Epithelial cell of esophagus (primary cell): ENCODE measurements at places on chromosomes 3 and 15.

DNA sequence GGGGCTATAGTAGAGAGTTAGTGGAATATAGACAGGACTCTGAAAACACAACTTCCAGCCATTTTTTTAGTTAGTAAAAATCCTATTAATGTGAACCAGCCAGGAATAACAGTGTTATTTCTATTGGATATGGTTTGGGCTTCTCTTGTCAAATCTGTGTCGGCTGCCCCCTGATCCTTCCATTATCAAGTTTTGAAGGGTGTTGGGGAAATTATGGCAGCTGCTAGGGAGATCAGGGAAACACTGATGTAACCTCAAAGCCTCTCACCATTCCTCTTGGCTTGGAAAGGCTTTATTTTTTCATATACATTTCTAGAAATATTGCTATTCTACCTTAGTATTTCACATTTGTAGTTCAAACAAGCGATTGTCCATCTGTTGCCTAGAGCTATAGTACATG lies 293.7 kb upstream of the TPRG1 start:
- DNase-seq, result no peak

DNA sequence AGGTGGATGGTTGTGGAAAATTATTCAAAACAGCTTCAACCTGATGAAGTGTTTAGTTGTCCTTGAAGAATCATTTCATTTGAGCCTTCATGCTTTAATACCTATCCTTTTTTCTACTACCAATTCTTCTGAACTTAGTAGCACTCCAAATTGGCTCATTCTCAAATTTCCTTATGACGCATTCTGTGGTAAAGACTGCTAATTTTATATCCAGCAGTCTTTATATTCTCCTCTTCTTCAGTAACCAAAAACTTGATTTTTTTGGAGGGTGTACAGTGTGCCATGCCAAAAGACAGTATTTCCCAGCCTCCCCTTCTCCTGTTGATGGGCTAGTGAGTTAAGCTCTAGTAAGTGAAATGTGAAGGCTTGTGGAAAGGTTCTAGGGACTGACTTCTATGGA lies 25.2 kb downstream of the CGNL1 start:
- DNase-seq, result no peak

GRCh38 chr15:68697711-68698690 lies 119.2 kb downstream of the CORO2B start:
- no peak for DNase-seq

DNA sequence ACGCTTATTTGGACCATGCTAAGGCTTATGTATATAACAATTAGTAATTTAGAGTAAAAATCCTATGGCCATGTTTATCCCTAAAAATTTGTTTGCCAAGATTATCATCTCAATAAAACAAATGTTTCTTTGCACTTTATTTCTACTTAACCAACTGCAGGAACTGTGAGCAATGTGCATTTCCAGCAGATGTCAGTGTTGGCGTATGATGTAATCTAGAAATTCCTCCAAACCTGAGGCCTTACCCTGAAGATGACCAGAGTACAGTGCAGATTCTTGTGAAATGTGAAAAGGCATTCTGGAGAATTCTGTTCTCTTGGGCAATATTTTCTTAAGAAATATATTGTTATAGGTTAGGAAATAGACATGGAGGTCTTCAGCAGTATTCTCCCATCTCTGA lies 205.9 kb downstream of the MBNL1 start:
- DNase-seq, result peak; percentile 74

DNA sequence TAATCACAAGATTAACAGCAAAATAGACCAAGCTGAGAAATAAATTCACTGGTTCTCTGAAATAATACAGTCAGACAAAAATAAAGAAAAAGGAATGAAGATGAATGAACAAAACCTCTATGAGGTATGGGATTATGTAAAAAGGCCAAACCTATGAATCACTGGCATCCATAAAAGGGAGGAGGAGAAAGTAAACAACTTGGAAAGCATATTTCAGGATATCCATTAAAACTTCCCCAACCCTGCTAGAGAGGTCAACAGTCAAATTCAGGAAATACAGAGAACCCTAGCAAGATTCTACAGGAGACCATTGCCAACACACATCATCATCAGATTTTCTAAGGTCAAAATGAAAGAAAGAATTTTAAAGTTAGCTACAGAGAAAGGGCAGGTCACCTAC lies 649.7 kb upstream of the CBLB start:
- peak; percentile 57 for DNase-seq

DNA sequence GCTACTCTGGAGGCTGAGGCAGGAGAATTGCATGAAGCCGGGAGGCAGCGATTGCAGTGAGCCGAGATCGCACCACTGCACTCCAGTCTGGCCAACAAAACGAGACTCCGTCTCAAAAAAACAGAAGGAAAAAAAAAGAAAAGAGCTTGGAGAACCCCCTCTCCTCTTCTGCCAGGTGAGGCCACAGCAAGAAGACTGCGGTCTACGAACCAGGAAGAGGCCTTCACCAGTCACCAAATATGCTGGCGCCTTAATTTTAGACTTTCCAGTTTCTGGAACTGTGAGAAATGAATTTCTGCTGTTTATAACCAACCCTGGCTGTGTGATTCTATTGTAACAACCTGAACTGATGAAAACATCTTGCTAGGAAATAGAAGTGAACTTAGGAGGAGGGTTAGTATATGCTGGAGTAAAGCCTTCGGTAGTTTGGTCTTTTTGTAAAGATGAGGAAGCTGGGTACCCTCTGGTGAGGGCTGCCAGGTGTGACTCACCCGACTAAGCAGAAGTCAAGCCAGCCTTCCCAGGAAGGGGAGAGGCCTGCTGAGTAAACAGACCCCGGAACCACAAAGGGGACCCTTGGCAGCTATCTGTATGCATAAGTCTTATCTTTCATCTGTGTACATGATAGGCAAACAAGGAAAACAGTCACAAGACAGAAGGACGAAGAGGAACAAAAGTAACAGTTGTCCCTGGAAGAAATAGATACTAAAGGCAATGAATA lies 78.7 kb downstream of the KLF13 start:
- DNase-seq, result peak; percentile 42

- DNase-seq, result no peak
Observed at GRCh38 chr3:141379250-141379966, 11.1 kb downstream of the ZBTB38 start.

GRCh38 chr3:71949442-71949841 lies 164.5 kb upstream of the PROK2 start:
- no peak for DNase-seq

DNA sequence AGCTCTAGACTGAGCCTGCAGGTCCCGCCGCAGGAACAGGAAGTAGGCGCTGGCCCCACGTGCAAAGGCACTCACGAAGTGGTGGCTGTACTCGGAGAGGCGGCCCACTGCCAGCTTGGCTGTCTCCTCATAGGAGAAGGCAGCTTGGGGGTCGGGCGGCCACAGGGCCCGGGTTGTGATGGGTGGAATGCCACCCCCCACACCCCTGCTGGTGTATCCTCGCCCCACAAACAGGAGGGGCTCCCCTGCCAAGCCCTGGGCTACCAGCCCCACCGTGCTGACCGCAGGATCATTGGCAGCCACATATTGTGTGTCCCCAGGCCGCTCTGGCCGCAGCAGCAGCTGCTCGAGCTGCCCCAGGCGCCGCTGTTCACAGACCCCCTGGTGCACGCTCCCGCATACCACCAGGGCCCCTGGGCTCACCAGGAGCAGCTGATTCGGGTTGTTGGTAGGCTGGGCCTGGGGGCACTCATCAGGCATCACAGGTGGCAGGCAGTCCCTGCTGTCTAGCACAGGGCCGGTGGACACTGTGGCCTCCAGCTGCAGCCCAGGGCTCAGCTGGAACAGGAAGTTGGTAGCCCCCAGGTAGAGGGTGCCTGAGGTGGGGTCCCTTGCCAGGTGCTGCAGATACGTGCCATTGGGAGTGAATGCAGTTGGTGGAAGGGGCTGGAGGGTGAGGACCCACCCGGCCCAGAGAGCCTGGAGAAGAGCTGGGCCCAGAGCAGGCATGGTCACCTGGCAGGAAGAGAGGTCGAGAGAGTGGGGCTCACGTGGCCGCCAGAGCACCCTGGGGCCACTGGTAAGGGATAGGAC lies 5.8 kb downstream of the PLXNB1 start:
- DNase-seq, result no peak

DNA sequence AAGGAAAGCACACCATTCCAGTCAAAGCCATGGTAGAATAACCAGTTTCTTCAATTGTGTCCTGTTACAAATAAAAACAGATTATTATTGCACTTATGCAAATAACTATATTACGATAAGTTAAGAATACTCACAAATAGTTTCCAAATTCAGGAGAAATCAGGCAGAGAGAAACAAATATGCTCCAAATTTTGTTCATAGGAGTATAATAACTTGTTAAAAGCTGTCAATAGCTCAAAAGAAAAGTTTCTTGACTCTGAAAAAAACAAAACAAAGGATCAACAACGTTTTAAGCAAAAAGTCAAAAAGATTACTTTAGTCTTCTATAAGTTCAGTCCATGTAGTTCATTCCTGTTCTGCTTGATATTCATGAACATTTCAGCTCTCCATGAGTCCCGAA lies 59.7 kb upstream of the BDH1 start:
- DNase-seq, result no peak

DNA sequence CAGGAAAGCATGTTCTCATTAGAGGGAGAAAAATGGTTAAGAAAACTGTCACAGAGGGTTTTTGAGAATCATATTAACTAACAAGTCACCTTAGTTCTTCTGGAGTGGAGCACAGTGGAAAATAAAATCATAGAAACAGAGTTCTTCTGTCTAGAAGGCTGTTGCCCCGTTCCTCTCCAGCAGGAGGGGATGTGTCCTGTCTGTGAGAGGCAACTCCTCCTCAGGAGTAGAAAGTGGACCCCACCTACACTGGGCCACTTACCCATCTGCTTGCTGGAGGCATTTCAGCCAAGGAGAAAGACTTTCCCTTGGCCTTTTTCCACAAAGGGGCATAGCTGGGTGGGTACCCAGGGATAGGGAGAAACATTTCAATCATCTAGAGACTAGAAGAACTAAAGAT lies 106.6 kb downstream of the SSR3 start:
- DNase-seq, result peak; percentile 43

DNA sequence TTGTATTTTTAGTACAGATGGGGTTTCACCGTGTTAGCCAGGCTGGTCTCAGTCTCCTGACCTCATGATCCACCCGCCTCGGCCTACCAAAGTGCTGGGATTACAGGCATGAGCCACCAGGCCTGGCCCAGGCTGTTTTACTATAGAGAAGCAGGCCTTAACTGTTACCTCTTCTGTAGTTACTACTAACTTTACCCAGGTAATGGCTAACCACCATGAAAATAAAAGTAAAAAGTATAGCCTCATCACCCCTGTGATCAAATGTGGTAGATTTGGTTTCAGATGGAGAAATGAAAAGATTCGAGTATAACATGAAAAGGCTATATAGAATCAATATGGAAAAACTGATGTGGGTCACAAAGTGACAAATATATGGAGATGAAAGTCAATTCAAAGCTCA lies 210.1 kb downstream of the CD47 start:
- no peak for DNase-seq

- DNase-seq, result no peak
Observed at GRCh38 chr15:43246261-43246774, 20.4 kb downstream of the TGM5 start.

DNA sequence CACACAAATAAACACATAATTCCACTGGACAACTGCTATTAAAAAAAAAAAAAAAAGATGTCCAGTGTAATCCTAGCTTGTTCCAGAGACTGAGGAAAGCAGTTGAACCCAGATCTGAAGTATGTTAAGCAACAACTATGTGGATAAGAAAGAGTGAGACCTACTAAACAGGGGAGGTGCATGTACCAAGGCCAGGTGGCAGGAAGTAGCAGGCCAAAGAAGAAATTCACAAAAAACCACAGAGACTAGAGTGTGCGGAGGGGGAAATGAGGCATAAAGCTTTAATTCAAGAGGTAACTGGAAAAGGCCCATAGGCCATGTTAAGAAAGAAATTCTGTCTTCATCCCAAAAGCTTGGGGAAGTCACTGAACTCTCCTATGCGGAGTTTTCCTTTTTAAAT lies 490.0 kb downstream of the NAALADL2 start:
- DNase-seq, result no peak

DNA sequence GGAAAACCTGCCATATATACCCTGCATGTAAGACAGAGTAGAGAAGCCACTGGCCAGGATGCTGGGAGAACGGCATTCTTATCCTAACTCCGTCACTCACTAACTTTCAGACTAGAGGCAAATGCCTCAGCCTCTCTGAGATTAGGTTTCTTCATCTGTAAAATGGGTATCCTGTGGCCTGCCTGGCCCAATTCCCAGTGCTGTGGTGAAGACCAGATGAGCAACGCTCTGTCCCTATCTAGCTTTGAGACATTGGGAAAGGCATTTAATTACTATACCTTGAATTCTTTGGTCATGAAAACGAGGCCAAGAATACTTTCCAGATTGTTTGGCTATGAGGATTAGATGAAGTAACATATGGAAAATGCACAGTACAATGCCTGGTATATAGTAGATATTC lies 35.9 kb downstream of the CEMIP start:
- no peak for DNase-seq

DNA sequence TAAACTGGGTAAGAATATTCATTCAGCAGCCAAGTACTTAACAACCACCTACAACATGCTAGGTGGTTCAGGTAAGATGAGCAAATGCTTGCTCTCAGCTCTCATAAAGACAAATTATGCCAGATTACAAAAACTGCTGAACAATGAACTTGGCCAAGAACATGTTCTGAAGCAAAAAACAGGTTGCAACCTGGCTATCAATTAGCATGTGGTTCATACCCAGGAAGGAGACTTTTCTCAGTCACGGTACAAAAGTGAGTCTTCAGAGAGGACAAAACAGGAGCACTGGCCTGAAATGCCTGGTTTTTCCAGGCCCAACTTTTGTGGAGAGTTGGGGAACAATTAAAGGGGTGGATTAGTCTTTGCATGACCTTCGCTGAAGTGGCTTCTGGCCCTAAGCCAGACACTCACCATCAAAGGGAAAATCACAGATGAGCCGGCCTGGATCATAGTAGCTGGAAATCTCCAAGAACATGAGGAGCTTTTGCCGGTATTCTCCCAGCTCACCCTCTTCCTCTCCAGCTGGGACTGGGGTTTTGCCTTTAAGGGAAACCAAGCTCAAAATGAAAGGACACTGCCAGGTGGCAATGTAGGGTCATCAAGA lies 7.6 kb upstream of the PLA2G4F start:
- DNase-seq, result peak; percentile 56

GRCh38 chr3:151398895-151399294 lies 14.3 kb upstream of the P2RY12 start:
- no peak for DNase-seq

DNA sequence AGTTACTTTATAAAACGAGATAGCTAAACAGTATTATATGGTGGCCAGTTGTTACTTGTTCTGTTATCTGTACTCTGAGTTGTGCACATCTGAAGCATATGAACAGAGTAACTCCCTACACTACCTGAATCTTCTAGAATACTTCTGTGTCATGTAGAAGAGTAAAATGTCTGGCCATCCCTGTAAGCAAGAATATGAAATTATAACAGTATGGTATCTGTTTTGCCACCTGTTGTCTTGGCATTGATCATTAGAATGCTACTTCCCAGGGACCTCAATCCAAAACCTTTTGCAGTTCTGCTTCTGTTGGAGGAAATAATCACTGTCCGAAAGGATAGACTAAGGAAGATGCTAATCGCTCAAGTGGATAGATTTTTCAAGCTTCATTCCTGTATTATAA lies 1.9 kb downstream of the TEX9 start:
- DNase-seq, result no peak

- DNase-seq, result no peak
Observed at GRCh38 chr3:38139652-38140051, 1.2 kb downstream of the MYD88 start.
